Uterus (tissue), 4 donors: ENCODE measurements at places on chromosomes 11 and 22. TPM values are rescaled to one million over a fixed set of nuclear protein-coding genes. Genes with fewer than 3 reads are reported as not detected.
A peak's percentile ranks its signal among the peaks of the same experiment; 100 is the strongest.

DNA sequence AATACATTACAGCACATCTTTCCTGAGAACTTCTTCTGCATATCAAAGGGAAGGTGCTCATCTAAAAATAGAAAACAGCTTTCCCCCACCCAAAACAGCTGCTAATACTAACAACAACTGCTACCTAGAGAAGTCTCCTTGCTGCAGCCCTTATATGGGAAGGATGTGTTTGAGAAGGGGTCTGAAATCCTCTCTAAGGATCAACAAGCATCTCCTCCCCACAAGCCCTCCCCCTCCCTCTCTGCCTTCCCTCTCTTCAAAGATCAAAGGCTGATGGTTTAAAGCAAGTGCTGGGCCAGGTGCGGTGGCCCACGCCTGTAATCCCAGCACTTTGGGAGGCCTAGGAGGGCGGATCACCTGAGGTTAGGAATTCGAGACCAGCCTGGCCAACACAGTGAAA lies 33.5 kb downstream of the SCUBE2 start:
- peak overlapping the region; percentile 19 for H3K27ac ChIP-seq
- no peaks in the 10 kb centered on the region for H3K4me1 ChIP-seq
- H3K36me3 ChIP-seq = no peaks in the 10 kb centered on the region
- no peaks in the 10 kb centered on the region for H3K27me3 ChIP-seq

GRCh38 chr11:108970221-108970991 lies 305.5 kb downstream of the DDX10 start:
- H3K27me3 ChIP-seq = no peaks in the 10 kb centered on the region
- no peaks in the 10 kb centered on the region for H3K36me3 ChIP-seq
- DNase-seq = no peak
- no peak overlapping the region for H3K4me3 ChIP-seq
- H3K27ac ChIP-seq = no peak overlapping the region

GRCh38 chr22:37077802-37078448 lies 26.4 kb downstream of the KCTD17 start:
- H3K27me3 ChIP-seq = no peaks in the 10 kb centered on the region
- H3K4me1 ChIP-seq = no peaks in the 10 kb centered on the region
- no peak overlapping the region for H3K27ac ChIP-seq
- H3K36me3 ChIP-seq = no peaks in the 10 kb centered on the region
- no peak for DNase-seq
- no peak overlapping the region for H3K4me3 ChIP-seq

GRCh38 chr22:27997538-27997937 lies 78.5 kb upstream of the PITPNB start:
- H3K27me3 ChIP-seq = no peaks in the 10 kb centered on the region
- no peaks in the 10 kb centered on the region for H3K36me3 ChIP-seq
- no peak overlapping the region for H3K4me3 ChIP-seq
- no peak overlapping the region for H3K27ac ChIP-seq

DNA sequence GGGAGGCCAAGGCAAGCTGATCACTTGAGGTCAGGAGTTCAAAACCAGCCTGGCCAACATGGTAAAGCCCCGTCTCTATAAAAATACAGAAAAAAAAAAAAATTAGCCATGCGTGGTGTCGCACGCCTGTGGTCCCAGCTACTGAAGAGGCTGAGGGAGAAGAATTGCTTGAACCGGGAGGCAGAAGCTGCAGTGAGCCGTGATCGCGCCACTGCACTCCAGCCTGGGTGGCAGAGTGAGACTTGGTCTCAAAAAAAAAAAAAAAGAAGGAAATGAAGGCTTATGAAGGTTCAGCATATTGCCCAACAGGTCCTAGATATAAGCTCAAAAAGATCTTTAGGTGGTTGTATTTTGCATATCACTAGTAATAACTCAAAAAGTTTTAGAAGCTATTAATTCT lies 10.2 kb downstream of the ATL3 start:
- H3K27ac ChIP-seq = no peak overlapping the region
- no peak overlapping the region for H3K4me3 ChIP-seq
- no peaks in the 10 kb centered on the region for H3K36me3 ChIP-seq
- DNase-seq = no peak

DNA sequence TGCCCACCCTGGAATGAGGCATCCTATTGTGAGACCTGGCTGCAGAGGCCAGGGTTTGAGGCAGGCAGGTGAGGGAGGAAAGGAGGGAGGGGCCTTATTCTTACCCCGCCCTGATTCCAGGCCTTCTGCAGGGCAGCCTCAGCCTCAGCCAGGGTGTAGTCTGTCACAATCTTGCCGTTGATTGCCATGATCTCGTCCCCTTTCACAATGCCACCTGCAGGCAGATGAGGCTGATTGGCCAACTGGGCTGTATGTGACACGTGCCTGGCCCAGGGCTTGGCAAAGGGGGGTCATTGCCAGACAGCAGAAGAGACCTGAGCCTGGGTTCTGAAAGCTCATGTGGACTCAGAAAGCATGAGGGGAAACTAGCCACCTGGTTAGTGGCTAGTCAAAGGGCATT lies 21.4 kb upstream of the ABCC8 start:
- DNase-seq = no peak
- H3K27me3 ChIP-seq = no peaks in the 10 kb centered on the region
- no peaks in the 10 kb centered on the region for H3K4me1 ChIP-seq
- no peak overlapping the region for H3K4me3 ChIP-seq

DNA sequence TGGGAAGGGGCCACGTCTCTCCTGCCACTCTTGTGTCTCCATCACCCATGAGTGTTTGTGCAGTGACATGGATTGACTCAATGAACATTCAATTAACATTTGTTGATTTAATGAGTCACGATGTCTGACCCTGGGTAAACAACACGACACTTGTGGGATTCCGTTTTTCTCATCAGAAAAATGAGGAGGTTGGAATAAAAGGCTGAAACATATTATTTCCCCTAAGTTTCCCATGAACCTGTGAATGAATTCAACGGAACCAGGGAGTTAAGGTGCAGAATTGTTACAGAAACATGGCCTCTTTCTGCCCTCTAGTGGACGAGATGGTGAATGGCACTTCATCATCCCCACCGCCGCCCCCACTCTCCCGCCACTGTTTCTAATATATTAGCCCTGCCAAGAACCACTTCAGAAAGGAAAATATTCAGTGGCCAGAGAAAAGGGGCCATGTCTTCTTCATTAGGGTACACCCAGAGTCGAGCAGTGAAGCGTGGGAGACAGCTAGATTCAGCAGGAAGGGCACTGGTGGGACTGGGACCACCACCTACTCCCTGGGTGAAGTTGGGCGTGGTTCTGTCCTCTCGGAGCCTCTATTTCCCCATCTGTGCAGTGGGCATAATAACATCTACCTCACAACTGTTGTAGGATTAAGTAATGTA lies 46.3 kb upstream of the SYT13 start:
- H3K27ac ChIP-seq = peak overlapping the region; percentile 70
- H3K27me3 ChIP-seq = no peaks in the 10 kb centered on the region
- no peaks in the 10 kb centered on the region for H3K4me1 ChIP-seq
- peak; percentile 58 for DNase-seq

GRCh38 chr11:20114588-20114987 lies 45.7 kb downstream of the DBX1 start:
- no peak for DNase-seq
- H3K4me1 ChIP-seq = no peaks in the 10 kb centered on the region
- no peaks in the 10 kb centered on the region for H3K36me3 ChIP-seq
- H3K4me3 ChIP-seq = no peak overlapping the region
- no peaks in the 10 kb centered on the region for H3K27me3 ChIP-seq
- H3K27ac ChIP-seq = no peak overlapping the region

DNA sequence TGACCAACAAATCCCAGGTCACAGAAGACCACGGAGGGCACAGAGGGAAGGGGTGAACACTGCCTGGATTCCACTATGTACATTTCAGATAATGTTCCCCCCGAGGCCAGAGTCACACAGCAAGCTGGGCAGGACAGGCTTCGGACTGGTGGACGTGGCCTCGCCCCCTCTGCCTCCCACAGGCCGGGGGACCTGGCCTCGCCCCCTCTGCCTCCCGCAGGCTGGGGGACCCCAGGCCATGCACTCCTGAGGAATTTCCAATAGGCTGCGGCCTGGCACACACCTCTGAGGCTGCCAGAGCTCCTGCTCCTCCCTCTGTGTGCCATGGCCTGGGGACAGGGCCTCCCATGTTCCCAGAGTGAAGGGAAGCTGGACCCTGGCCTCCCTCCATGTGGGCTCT lies 1352.8 kb downstream of the BRD1 start:
- no peaks in the 10 kb centered on the region for H3K36me3 ChIP-seq
- DNase-seq = no peak
- no peak overlapping the region for H3K27ac ChIP-seq
- no peaks in the 10 kb centered on the region for H3K27me3 ChIP-seq

- no peaks in the 10 kb centered on the region for H3K4me1 ChIP-seq
- DNase-seq = peak; percentile 26
- H3K36me3 ChIP-seq = no peaks in the 10 kb centered on the region
- no peak within 1 kb of the TSS for H3K4me3 ChIP-seq
Observed at GRCh38 chr22:37244114-37244921, at the start of gene RAC2. TSS of gene RAC2 (minus strand) at chr22:37244269. CDS start at chr22:37244148, 121 bp downstream.

DNA sequence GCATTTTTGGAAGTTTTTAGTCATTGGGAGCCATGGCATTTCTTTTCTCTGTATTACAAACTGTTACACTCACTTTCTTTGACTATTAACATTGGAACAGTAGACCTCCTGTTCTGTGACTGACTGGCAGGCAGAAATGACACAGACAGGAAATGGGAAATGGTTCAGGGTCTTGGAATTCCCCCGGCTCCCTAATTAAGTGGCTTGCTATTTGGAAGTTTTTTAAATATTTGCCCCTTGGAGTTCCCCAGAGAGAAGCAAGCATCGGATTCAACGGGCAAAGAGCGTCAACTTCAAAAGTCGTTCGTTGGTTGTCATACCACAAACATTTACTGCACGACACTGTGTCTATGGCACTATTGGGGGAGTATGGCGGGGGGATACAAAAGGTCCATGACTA lies 1.1 kb upstream of the BIRC2 start:
- peak overlapping the region; percentile 99 for H3K27ac ChIP-seq
- H3K4me1 ChIP-seq = no peaks in the 10 kb centered on the region

DNA sequence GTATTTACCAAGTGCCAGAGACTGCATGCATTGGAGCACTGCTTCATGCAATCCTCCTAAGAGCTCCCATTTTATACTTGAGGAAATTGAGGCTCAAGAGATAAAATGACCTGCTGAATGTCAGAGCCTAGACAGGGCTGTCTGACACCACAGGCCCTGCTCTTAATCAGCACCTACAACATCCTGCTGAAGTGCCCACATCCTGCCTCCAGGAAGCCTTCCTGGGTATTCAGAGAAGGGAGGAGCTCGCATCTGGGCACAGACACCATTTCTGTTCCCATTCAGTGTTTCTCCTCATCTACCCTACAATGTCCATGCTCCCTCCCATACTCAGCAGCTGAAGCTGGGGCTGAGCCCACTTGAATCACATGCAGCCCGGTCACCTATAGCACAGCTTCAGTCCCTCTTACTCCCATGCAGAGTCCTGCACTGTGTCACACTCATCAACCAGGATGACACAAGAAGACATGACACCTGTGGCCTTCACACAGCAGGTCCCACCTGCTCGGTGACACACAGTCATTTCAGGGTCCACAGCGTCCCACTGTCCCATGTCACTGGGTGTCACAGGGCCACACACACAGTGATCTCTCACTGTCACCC lies 53.1 kb downstream of the PDE2A start:
- DNase-seq = no peak
- H3K4me1 ChIP-seq = peaks cover 6% of the 10 kb centered on the region
- H3K27me3 ChIP-seq = no peaks in the 10 kb centered on the region
- H3K36me3 ChIP-seq = no peaks in the 10 kb centered on the region
- no peak overlapping the region for H3K27ac ChIP-seq
- no peak overlapping the region for H3K4me3 ChIP-seq

- no peaks in the 10 kb centered on the region for H3K4me1 ChIP-seq
- no peak overlapping the region for H3K4me3 ChIP-seq
- no peaks in the 10 kb centered on the region for H3K36me3 ChIP-seq
- no peaks in the 10 kb centered on the region for H3K27me3 ChIP-seq
Observed at GRCh38 chr11:77063861-77064260, 2.9 kb upstream of the CAPN5 start.

GRCh38 chr11:93193731-93194130 lies 4.1 kb downstream of the SLC36A4 start:
- H3K4me1 ChIP-seq = no peaks in the 10 kb centered on the region
- no peak overlapping the region for H3K27ac ChIP-seq
- no peak overlapping the region for H3K4me3 ChIP-seq
- no peak for DNase-seq
- H3K27me3 ChIP-seq = no peaks in the 10 kb centered on the region

DNA sequence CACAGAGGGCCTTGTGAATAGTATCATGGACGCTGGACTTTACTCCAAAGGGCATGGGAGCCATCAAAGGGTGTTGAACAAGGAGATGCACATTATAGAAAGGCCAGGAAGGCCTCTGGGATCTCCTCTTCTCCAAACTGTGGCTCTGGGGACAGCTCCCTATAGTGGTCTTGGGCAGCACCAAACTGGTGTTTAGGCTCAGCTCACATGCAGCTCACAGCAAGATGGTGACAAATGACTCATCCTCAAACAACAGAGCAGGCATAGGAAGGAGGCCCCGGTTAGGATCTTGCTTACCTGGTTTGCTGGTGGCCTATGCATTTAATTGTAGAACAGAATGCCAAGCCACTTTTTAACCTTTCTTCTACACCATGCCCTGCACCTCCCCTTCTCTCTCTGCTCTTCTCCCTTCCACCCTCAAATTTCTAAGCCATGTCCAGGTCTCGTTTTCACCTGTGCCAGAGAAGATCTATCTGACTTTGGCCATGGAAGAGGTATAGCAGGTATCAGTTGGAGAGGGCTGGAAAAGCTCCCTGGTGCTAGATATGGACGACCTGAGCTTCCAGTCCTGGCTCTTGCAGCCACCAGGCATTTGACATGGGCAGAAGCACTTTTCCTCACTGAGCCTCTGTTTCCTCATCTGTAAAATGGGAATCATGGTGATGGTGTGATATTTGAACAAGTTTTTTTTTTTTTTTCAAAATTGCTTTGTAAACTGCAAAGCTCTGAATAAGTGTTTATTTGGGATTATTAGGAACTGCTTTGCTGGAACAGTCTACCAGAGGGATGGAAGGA lies 14.4 kb upstream of the EHF start:
- DNase-seq = no peak
- H3K4me3 ChIP-seq = no peak overlapping the region
- no peaks in the 10 kb centered on the region for H3K27me3 ChIP-seq
- no peaks in the 10 kb centered on the region for H3K4me1 ChIP-seq
- H3K27ac ChIP-seq = no peak overlapping the region

DNA sequence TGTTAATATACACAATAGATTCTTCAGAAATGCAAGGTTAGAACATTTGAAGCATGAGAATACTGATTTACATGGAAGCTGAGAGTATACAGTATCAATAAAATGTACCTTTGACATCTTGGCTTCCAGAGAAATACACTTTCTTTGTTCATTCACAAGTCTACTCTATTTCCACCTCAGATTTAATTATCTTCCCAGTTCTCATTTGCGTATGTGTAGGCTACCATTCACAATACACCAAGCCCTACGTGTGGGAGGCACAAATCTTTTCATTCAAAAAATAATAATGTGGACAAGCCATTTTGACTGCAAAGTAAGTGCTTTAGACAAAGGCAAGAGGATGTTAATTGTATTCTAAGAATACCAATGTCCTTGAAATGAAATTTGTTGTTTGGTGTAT lies 132.7 kb upstream of the MTMR2 start:
- H3K27ac ChIP-seq = no peak overlapping the region
- H3K36me3 ChIP-seq = no peaks in the 10 kb centered on the region
- no peak overlapping the region for H3K4me3 ChIP-seq
- DNase-seq = no peak
- H3K4me1 ChIP-seq = no peaks in the 10 kb centered on the region

GRCh38 chr11:13776134-13776815 lies 107.8 kb downstream of the FAR1 start:
- H3K4me3 ChIP-seq = no peak overlapping the region
- H3K27me3 ChIP-seq = no peaks in the 10 kb centered on the region
- H3K4me1 ChIP-seq = no peaks in the 10 kb centered on the region

NLRP14 gene
- not detected for total RNA-seq

FIBIN gene
- 40.3 TPM for total RNA-seq

RAB3IL1 gene
- 60.3 TPM for total RNA-seq

OR5J2 gene
- total RNA-seq = not detected

MFRP gene
- not detected for total RNA-seq

CEND1 gene
- total RNA-seq = 0.41 TPM
